ENCODE measurements at places on chromosomes 2 and 18. TPM values are rescaled to one million over a fixed set of nuclear protein-coding genes. Genes with fewer than 3 reads are reported as not detected.

DNA sequence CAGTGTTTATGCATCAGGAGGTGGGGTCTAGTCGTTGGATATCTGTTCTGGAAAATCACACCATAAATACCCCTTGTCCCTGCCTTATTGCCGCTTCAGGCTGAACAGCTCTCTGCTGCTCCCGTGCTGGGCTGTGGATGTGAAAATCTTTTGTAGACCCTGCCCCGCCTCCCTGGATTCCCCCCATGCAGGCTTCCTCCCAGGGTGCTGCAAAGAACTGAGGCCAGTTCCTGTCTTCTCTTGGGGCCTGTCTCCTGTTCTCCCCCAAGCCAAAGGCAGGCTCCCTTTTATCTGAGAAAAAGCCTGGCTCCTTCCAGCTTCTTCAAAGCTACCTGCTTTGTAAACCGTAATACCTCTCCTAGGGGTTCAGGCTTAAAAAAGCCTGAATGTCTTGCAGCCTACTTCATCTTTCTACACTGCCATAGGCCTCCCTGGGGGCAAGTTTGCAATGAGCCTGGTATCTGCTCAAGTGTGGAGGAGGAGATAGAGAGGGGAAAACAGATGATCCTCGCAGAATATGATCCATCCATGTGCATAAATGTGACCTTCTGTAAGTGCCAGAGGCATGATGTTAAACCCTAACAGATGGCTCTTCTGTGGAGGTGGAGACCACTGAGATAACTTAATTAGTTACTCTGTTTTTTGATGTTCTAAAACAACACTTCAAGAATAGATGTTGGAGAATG, 55.3 kb downstream of the VWA3B start:
- H3K27ac ChIP-seq: no peak overlapping the region
- H3K27me3 ChIP-seq: no peaks in the 10 kb centered on the region
- H3K4me1 ChIP-seq: peaks cover 8% of the 10 kb centered on the region
- no peaks in the 10 kb centered on the region for H3K36me3 ChIP-seq

- no peaks in the 10 kb centered on the region for H3K36me3 ChIP-seq
- H3K27me3 ChIP-seq: no peaks in the 10 kb centered on the region
- H3K27ac ChIP-seq: no peak overlapping the region
- H3K4me1 ChIP-seq: no peaks in the 10 kb centered on the region
- H3K4me3 ChIP-seq: no peak overlapping the region
Measured at GRCh38 chr18:72412927-72413326, 131.2 kb downstream of the CBLN2 start.

- H3K4me3 ChIP-seq: no peak overlapping the region
- no peaks in the 10 kb centered on the region for H3K36me3 ChIP-seq
- no peaks in the 10 kb centered on the region for H3K27me3 ChIP-seq
Measured at GRCh38 chr2:57278451-57278850, 768.2 kb upstream of the VRK2 start.

GRCh38 chr18:55576001-55576400, 12.0 kb downstream of the TCF4 start:
- peaks cover 59% of the 10 kb centered on the region for H3K4me1 ChIP-seq
- DNase-seq: no peak
- H3K27ac ChIP-seq: 0 out of 2 replicates have a peak overlapping the region, but pooled peaks have one; percentile 24
- no peaks in the 10 kb centered on the region for H3K27me3 ChIP-seq

DNA sequence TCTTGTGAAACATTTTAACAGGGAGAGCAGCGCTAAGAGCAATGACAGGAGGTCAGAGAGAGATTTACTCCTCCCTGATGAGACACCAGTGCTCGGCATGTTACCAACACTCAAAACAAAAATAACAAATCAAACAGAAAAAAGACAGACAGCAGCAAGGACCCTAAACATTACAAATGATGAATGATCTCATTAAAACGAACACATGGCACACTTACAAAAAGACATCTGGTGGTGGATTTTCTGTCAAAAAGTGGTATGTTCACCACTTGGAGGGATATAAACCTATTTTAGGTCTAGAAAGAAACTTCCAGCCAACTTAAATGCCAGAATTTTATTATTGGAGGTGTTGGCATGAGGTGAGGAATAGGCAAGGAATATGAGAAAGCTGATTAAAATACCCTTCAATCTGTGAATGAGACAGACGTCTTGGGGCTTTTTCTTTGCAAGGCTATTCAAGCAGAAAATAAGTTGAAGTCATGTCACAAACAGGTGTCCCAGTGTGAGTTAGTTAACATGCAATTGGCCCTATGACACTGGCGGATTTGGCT, 112.8 kb downstream of the PRELID3A start:
- no peaks in the 10 kb centered on the region for H3K36me3 ChIP-seq
- H3K27me3 ChIP-seq: no peaks in the 10 kb centered on the region
- no peak overlapping the region for H3K4me3 ChIP-seq
- H3K4me1 ChIP-seq: no peaks in the 10 kb centered on the region
- no peak overlapping the region for H3K27ac ChIP-seq
- no peak for DNase-seq

- no peak overlapping the region for H3K4me3 ChIP-seq
- H3K36me3 ChIP-seq: no peaks in the 10 kb centered on the region
- no peaks in the 10 kb centered on the region for H3K27me3 ChIP-seq
- no peaks in the 10 kb centered on the region for H3K4me1 ChIP-seq
- no peak for DNase-seq
- no peak overlapping the region for H3K27ac ChIP-seq
Measured at GRCh38 chr2:224946895-224947294, 95.4 kb downstream of the DOCK10 start.

DNA sequence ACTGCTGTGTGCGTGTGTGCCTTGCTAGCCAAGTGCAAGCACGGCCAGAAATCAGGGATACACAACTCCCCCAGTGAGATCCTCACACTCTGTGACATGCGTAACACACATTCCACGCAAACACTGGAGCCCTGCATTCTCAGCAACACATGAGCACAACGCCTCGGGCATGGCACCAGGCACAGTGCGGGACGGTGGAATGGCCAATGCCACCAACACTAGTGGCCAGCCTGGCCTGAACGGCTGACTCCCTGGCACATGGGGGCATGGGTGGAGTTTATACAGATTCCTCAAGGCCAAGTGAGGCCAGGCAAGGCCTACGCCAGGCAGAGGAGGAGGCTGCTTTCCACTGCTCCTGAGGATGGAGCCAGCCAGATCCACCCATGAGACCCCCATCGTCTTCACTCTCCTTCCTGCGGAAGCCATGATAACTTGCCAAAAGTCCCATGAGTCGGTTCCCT, 56.2 kb downstream of the ANKMY1 start:
- H3K36me3 ChIP-seq: peaks cover 25% of the 10 kb centered on the region
- no peak overlapping the region for H3K4me3 ChIP-seq
- H3K27ac ChIP-seq: no peak overlapping the region
- H3K4me1 ChIP-seq: no peaks in the 10 kb centered on the region
- no peaks in the 10 kb centered on the region for H3K27me3 ChIP-seq
- DNase-seq: no peak

DNA sequence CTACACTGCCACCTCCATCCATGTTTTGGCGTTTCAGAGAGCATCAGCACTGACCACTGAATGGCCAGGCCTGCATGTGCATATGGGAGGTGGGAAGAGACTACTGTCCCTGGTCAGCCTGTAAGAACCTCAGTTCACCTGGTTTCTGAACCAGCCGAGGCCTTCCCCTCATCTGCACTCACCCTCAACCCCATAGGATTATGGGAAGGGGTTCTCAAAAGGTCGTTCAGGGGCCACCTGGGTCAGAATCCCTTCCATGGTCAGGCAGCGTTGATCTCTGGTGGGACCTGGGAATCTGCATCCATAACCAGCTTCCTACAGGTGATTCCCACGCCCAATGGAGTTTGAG, 36.7 kb downstream of the TET3 start:
- H3K4me1 ChIP-seq: peaks cover 20% of the 10 kb centered on the region
- no peaks in the 10 kb centered on the region for H3K27me3 ChIP-seq
- no peak for DNase-seq
- H3K36me3 ChIP-seq: no peaks in the 10 kb centered on the region
- no peak overlapping the region for H3K4me3 ChIP-seq

DNA sequence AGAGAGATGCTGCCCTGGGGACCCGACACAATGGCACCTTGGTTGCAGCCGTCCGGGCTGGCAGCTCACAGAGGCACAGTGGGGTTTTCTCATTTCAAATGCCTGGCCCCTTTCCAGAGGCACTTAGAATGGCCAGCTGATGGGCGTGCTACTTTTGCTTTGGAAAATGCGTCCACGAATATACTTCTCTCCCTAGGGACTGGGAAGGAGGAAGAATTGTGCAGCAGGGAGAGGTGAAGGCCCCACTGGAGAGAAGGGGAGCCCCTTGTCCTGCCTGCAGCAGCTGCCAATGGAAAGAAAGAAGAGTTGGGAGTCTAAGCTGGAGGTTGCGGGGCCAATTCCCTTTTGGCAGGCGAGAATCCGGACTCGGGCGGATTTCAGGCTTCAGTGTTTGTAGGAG, 1.1 kb upstream of the MAL start:
- no peaks in the 10 kb centered on the region for H3K36me3 ChIP-seq
- H3K27me3 ChIP-seq: no peaks in the 10 kb centered on the region
- no peaks in the 10 kb centered on the region for H3K4me1 ChIP-seq
- no peak for DNase-seq
- H3K27ac ChIP-seq: no peak overlapping the region
- no peak overlapping the region for H3K4me3 ChIP-seq

GRCh38 chr2:18788592-18788991, 199.2 kb upstream of the NT5C1B start:
- H3K4me1 ChIP-seq: no peaks in the 10 kb centered on the region
- DNase-seq: no peak
- no peak overlapping the region for H3K4me3 ChIP-seq
- H3K27me3 ChIP-seq: no peaks in the 10 kb centered on the region
- no peak overlapping the region for H3K27ac ChIP-seq

DNA sequence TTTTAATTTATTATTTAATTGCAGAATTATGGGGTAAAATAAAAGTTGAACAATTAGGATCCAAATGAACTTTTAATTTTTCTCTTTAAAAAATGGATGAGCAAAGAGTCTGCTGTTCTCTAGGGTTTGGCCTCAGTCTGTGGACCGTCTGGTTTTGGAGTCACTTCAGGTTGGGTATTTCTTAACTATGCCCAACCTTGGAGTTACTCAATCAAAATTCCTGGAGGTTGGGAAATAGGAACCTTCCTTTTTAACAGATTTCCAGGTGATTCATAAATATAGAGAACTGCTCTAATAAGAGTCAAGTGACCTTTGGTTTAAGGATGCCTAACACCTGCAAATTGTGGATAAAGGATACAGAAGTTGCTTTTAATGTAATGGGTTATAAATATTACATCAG, 241.5 kb upstream of the GCFC2 start:
- no peaks in the 10 kb centered on the region for H3K27me3 ChIP-seq
- no peak overlapping the region for H3K4me3 ChIP-seq
- DNase-seq: no peak
- no peaks in the 10 kb centered on the region for H3K4me1 ChIP-seq
- H3K36me3 ChIP-seq: no peaks in the 10 kb centered on the region

- no peak overlapping the region for H3K4me3 ChIP-seq
- no peaks in the 10 kb centered on the region for H3K36me3 ChIP-seq
- no peaks in the 10 kb centered on the region for H3K4me1 ChIP-seq
- no peaks in the 10 kb centered on the region for H3K27me3 ChIP-seq
- no peak for DNase-seq
- no peak overlapping the region for H3K27ac ChIP-seq
Measured at GRCh38 chr18:73707035-73707434, 440.6 kb downstream of the FBXO15 start.

GRCh38 chr2:11932962-11933361, 186.5 kb downstream of the LPIN1 start:
- no peak for DNase-seq
- no peak overlapping the region for H3K4me3 ChIP-seq
- no peak overlapping the region for H3K27ac ChIP-seq

DNA sequence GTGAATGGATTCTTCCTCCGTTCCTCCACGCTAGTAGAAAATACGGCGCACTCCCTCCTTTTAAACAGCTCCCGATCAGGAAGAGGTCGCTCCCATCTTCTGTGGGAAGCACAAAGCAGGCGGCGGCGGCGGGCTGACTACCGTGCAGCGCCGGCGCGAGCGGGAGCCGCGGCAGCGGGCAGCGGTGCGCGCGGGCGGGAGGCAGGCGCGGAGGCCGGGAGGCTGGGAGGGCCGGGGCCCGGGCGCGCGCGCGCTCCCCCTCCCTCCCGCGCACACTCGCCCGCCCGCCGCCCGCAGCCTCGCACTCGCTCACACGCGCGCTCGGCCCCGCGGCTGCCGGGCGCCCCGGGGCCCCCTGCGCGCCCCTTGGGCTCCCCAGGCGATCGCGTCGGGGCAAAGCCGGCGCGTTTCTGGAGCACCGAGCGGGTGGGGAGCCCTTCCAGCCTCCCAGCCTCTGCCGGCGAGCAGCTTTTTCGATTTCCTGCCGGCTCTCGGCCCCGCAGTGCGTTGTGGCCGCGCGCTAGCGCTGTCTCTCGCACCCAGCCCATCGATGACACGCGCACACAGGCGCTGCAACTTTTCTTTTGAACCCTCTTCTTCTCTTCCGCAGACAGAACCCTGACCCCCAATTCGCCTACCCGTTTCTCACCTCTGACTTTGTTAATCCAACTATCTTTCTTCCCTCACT, at the start of gene SLC8A1:
SLC8A1 (minus strand) TSS at position 173 of the 688 bp plus-strand sequence.
- no peaks in the 10 kb centered on the region for H3K4me1 ChIP-seq
- H3K4me3 ChIP-seq: no peak within 1 kb of the TSS
- H3K27me3 ChIP-seq: no peaks in the 10 kb centered on the region
- H3K27ac ChIP-seq: no peak within 1 kb of the TSS

DNA sequence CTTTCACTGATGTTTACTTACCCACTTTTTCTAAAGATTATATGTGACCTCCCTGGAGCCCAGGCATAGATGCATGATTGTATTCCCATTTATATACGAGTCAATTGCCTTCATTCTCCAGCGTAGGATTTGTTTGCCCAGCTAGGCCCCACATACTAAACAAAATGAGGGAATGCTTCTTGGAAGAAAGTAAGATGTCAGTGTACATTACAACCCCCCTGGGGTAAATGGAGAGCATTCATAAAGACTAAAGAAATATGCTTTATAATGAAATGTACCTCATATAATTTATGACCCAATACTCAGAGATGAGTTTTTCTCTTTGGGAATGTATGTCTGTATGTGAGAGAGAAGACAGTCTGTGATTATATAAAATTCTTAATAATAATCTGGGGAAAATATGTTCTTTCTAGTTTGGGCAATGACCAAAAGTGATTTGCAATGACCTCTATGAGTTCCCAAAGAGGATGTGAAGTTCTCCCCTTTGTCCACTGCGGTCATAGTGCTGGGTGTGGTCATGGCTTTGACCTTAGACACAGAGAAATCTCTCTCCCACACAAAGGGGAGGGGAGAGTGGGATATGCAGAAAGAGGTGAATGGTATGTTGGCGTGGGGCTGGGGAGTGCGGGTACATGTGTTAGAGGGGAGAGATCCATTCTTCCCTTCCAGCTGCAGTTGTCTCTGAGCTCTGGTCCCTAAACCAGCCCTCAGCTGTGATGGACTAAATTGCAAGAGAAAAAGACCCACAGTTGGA, 175.6 kb downstream of the EN1 start:
- H3K27me3 ChIP-seq: no peaks in the 10 kb centered on the region
- H3K27ac ChIP-seq: no peak overlapping the region

GRCh38 chr2:196601430-196602306, 37.8 kb upstream of the CCDC150 start:
- no peak overlapping the region for H3K27ac ChIP-seq
- no peaks in the 10 kb centered on the region for H3K36me3 ChIP-seq
- no peaks in the 10 kb centered on the region for H3K4me1 ChIP-seq
- DNase-seq: no peak
- H3K27me3 ChIP-seq: no peaks in the 10 kb centered on the region

The EML6 gene
- 133 TPM for total RNA-seq

The UGT1A5 gene
- total RNA-seq: not detected

The COL4A3 gene
- 0.60 TPM for total RNA-seq

The CCDC148 gene
- not detected for total RNA-seq

The KRCC1 gene
- total RNA-seq: 63.6 TPM

The ATP9B gene
- total RNA-seq: 65.1 TPM

The SLC4A5 gene
- total RNA-seq: 0.65 TPM

The RTKN gene
- total RNA-seq: 31.5 TPM

The GKN2 gene
- total RNA-seq: not detected

The RFTN2 gene
- total RNA-seq: not detected

The EGR4 gene
- total RNA-seq: 0.14 TPM

All from Karpas-422 (cell line).